ENCODE measurements at places on chromosomes 7 and 10. TPM values are rescaled to one million over a fixed set of nuclear protein-coding genes. Genes with fewer than 3 reads are reported as not detected.

The ANXA8 gene
- total RNA-seq, result not detected

The FOXI2 gene
- total RNA-seq, result not detected

The GLI3 gene
- 33.0 TPM for total RNA-seq

The GSDME gene
- total RNA-seq, result 12.8 TPM

The WNT8B gene
- 9.0 TPM for total RNA-seq

The NKX1-2 gene
- not detected for total RNA-seq

The SSMEM1 gene
- total RNA-seq, result not detected

The NEBL gene
- total RNA-seq, result 52.8 TPM

The ZNF789 gene
- total RNA-seq, result 18.7 TPM

The NPTX2 gene
- total RNA-seq, result 5.6 TPM

The SH2D4B gene
- 0.11 TPM for total RNA-seq

The MLXIPL gene
- total RNA-seq, result 0.87 TPM

The SORCS1 gene
- 15.2 TPM for total RNA-seq

The EPHA1 gene
- 6.0 TPM for total RNA-seq

The JAKMIP3 gene
- 0.31 TPM for total RNA-seq

The PPP1R3C gene
- 6.4 TPM for total RNA-seq

The ADARB2 gene
- 0.99 TPM for total RNA-seq

The AKR1C4 gene
- total RNA-seq, result not detected

The CTAGE6 gene
- 0.07 TPM for total RNA-seq

The HOXA11 gene
- total RNA-seq, result not detected

The PRLHR gene
- not detected for total RNA-seq

The ACHE gene
- total RNA-seq, result 0.90 TPM

The GTPBP10 gene
- total RNA-seq, result 29.9 TPM

The TAS2R5 gene
- 3.9 TPM for total RNA-seq

The LBX1 gene
- not detected for total RNA-seq

The HOXA6 gene
- not detected for total RNA-seq

The PLXNA4 gene
- 0.49 TPM for total RNA-seq

The HOXA3 gene
- not detected for total RNA-seq

The TMEM178B gene
- total RNA-seq, result 2.9 TPM

The PNLIP gene
- total RNA-seq, result not detected

The PRSS37 gene
- total RNA-seq, result not detected

The HGF gene
- total RNA-seq, result 0.22 TPM

The EPO gene
- total RNA-seq, result 0.58 TPM

The CPXM2 gene
- not detected for total RNA-seq

The VGF gene
- total RNA-seq, result 1.6 TPM

The SYNPO2L gene
- total RNA-seq, result 0.06 TPM

The CXCL12 gene
- 0.09 TPM for total RNA-seq

The ANKRD22 gene
- total RNA-seq, result not detected

The UMAD1 gene
- 16.6 TPM for total RNA-seq

The ACTL6B gene
- total RNA-seq, result not detected

The SPDYE8 gene
- not detected for total RNA-seq

The IGF2BP3 gene
- 242 TPM for total RNA-seq

The CRTAC1 gene
- total RNA-seq, result 0.77 TPM

The H2AZ2 gene
- 439 TPM for total RNA-seq

The NEUROD6 gene
- not detected for total RNA-seq

The TMEM139 gene
- total RNA-seq, result 5.4 TPM
